ENCODE measurements at places on chromosomes 11 and 22. TPM values are rescaled to one million over a fixed set of nuclear protein-coding genes. Genes with fewer than 3 reads are reported as not detected.

DNA sequence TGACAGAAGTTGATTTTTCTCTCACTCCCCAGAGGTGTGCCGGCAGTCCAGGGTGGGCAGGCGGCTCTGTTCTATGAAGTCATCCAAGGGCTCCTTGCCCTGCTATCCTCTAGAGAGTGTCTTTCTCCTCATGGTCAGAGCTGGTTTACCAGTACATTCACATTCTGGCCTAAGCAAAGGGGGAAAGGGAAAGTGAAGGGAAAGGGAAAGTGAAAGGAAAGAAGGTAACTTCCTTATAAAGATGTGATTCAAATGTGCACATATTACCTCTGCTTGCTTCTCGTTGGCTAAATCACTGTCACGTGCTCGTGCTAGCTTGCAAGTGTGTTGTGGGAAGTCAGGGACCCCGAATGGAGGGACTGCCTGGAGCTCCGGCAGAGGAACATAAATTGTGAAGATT lies 2.9 kb upstream of the HTATIP2 start:
- DNase-seq: no peak

DNA sequence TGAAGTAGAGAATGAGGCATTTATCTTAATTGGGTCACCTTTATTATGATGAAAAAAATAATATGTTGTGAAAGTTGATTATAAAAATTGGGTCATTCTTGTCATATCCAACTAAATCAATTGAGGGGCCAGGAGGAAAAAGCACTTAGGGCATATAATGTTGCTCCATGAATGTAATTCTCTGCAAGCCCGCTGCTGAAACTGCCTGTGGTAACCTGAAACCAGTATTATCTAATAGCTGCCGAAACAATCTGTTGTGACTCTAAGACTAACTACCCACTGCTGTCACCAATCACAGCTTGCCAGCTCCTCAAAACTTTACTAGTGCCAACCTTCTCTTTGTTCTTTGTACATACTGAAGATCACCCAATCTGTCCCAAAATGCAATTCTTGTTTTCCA lies 115.8 kb downstream of the ATG16L2 start:
- DNase-seq: no peak

GRCh38 chr22:44130076-44130711 lies 50.5 kb upstream of the PARVG start:
- no peak for DNase-seq

- no peak for DNase-seq
Measured at GRCh38 chr11:82927264-82927880, 25.8 kb downstream of the DDIAS start.

DNA sequence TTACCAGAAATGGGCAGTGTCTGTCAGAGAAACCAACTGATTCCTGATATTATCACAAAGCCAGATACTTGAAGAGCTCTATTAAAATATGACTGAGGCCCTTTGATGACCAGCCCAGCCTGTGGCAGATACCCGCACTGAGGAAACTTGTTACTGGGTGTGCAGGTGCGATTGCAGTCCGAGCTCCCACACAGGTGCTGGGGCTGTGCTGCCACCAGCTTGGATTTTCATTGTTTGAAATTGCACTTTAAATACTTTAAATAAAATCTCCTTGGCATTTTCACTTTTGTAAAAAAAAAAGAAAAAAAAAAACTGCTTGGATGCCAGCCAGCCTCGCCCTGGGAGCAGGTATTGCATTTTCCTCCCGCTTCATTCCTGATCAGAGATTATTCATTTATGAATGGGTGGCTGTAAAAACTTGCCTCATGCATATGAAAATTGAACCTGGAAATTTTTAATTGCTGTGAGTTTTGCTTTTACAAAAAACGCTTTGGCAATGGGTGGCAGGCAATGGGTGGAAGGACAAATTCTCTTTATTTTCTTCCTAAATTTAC lies 21.2 kb downstream of the EHF start:
- no peak for DNase-seq

DNA sequence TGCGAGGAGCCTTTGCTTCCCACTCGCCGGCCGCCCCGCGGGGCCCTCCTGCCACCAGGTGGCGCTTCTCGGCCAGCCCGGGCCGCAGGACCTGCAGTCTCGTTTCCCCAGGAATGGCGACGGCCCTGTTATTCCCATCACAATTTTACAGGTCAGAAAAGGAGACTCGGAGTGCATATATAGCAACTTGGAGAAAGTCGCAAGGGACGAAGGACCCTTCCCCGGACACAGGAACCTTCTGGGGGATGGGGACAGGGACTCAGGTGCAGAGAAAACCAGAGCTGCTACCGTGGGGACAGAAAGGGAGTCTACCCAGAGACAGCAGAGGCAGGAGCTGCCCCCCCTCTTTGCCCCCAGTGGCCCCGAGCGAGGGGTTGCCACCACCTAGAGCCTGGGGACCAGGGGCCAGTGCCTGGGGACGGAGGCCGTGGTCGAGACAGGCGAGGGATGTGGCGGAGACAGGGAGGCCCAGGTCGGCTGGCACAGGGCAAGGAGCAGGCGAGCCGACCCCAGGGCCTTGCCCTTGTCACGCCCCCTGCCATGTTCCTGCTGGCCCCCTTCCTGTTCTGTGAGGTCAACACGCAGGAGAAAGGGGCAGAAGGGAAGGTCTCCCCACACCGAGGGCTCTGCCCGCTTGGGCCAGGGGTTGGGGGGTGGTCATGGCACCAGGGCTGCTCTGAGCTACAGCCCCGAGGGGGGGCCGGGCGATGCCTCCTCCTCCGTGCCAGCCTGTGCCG lies 3.5 kb upstream of the KRTAP5-6 start:
- DNase-seq: peak; percentile 88

Gene MYBPC3
- total RNA-seq: 1,860 TPM

Gene C11orf52
- total RNA-seq: 2.6 TPM

Gene CDC42EP2
- 3.6 TPM for total RNA-seq

Data from cardiac septum (tissue), 1 donor.